Activated CD8-positive, alpha-beta memory T cell treated with anti-CD3 and anti-CD28 coated beads for 48 hours (primary cell): ENCODE measurements at places on chromosomes 1 and 21.

GRCh38 chr1:30362603-30362990 is 360.8 kb downstream of the MATN1 start:
- DNase-seq, result no peak

- no peak for DNase-seq
Observed at GRCh38 chr1:181149326-181150125, 61.0 kb downstream of the IER5 start.

- peak; percentile 68 for DNase-seq
Observed at GRCh38 chr1:109213824-109214693, at the start of gene SARS1. Gene SARS1, plus strand, starts transcription at chr1:109213918. Its CDS starts 75 bp downstream, at chr1:109213993.

GRCh38 chr1:28173980-28174297 is 2.6 kb downstream of the PTAFR start:
- no peak for DNase-seq

DNA sequence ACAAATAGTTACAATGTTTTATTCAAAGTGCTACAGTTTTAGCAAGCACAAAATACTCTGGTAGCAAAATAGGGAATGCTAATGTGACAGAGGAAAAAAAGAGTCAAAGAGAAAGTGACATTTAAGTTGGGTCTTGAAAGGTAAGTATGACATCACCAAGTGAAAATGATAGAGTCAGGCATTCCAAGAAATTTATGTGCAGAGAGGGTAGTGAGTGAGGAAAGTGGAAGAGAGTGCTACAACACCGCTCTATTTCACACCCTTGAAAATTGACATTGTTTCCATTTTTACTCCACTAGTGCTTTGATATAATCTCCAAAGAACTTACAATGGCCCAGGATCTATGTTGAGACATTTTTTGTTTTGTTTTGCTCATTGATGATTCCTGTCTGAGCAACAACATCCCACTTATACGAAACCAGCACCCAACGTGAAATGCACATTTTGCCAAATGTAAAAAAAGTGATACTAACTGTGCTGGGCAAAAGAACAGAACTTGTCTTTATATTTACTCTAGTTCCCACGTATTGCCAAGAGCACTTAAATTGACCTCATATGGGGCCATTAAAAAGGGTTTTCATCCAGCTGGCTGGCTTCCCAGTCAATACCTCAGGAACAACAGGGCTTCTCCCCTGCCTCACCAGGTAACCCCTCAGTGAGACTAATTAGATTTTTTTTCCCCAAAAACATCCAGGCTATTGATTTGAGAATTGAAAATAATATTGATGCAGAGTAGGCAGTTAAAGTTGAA is 206.3 kb upstream of the NR5A2 start:
- no peak for DNase-seq

DNA sequence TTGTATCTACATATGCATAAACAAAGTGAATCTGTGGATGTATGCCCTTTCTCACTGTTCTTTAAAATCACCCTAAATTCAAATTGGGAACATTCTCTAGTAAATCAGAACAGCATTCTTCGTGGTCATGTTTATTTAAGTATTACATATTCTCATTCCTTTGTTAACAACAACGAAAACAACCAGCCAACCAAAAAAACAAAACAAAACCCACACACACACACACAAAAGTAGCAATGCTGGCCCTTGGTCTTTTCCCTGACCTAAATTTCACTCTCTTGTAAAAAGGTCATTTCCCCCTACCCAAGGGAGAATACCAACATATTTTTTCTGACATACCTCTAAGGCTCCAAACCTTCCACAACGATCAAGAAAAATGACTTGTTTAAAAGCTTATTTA is 102.6 kb downstream of the NRIP1 start:
- DNase-seq, result no peak

DNA sequence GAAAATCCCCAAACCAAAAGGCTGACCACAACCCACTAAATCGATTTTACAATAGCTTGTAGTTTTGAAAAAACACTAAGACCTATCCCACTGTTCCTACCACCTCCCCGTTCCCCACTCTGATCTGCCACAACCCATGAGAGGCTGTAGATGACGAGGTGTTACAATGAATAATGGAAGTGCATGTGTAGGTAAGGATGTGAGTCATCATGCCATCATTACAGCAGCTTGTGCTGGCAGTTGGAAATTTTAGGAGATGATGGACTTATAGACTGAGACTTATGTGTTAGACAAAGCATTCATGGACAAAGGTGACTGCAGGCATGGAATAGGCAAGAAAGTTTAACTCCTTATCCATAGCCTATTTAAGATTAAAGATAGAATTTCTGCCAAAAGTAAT is 184.7 kb upstream of the CACYBP start:
- no peak for DNase-seq

- DNase-seq, result no peak
Observed at GRCh38 chr1:83725735-83726360, 273.1 kb downstream of the TTLL7 start.

DNA sequence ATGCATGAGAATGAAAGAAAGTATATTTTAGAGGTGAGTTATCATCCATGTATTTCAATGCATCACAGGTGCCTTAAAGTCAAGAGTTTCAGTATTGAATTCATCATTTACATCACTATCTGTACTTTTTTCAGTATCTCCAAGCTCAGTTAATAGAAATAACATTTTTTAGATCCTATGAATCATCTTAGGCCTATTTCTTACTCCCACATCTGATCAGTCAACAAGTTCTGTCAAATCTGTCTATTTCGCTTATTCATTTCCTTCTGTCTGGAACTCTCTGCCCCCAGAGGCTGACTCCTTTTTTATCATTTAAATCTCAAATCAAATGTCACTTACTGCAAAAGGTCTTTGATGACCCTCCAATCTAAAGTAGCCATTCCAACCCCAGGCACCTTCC is 295.2 kb downstream of the LRRC7 start:
- DNase-seq, result no peak

DNA sequence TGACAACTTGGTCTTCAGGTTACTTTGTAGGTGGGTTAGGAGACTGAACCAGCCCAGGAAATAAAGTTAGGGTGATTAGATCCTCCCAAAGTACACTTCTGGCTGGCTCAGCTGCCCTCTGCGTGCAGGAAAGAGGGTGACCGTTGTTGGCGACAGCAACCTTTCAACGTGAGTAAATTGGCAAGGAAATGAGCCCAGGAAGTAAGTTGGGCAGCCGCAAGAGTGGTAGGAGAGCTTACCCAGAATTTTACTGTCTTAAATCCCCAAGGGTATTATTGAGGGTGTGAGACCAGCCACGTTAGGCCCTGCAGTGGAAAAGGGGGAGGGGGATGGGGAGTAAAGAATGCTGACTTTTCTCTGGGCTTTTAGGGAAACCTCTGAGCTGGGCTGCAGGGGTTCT is 1.6 kb downstream of the TENT5C start:
- peak; percentile 18 for DNase-seq

DNA sequence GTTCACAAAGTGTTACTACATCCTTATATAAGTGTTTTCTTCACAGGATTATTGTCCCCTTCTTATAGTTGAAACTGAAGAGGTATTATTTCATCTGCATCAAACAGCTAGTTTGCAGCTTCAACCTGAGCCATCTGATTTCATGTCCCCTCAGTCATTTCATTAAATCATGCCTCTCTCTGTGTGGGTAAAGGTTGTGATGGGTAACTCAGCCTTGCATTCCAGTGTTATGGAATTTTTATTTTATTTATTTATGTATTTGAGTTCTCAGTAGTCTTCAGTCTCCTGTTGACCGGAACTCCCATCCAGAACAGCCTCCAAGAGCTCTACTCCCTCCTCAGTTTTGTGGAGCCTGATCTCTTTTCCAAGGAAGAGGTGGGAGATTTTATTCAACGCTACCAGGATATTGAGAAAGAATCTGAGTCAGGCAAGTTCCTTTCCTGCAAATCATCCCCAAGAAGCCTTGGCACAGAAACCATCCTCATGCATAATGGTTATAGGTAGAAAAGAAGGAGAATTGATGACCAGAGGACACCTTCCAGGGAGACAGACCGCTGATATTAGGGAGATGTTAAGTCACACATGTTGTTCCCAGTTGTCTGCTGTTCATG is 21.8 kb downstream of the CHD1L start:
- DNase-seq, result no peak

DNA sequence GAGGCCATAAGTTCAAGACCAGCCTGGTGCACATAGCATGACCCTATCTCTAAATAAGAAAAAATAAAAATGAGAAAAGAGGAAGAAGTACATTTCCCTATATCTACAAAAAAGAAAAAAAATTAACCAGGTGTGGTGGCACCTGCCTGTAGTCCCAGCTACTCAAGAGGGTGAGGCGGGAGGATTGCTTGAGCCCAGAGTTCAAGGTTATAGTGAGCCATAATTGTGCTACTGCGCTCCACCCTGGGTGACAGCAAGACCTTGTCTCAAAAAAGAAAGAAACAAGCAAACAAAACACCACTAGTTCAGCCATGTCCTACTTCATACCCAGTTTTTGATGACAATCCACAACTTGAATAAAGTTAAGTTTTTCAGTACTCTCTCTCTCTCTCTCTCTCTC is 30.7 kb upstream of the TDRD10 start:
- DNase-seq, result no peak

DNA sequence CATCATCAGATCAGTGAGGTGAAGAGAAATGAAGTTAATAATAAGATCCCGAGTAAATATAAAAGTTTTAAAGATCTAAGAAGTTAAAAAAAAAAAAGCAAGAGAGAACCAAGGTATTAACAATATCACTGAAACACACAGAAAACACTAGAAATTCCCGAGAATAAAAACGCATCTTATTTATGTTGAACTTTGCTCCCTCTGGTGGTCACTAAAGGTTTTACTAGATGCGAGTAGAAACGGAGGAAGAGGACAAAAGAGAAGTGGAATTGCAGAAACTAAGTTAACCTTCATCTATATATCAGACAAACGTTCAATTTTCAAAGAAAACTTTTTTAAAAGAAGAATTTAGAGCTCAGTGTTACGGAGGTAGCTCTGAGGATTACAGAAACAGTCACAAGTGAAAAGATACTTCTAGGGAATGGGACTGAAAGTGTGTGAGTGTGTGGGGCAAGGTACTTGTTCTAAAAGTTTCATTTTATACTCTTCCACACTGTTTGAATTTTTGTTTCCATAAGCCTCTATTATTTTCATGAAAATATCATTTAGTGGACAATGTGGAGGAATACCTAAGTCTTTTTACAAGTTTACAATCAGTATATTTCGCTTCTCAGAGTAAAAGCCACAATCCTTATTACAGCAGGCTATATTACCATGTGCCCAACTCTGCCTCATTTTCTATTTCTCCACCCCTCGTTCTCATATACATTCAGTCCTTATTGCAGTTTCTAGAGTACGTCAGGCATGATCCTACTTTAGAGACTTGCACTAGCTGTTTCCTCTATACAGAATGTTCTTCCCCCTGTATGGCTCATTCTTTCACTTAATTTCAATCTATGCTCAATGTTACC is 19.7 kb downstream of the ACBD6 start:
- no peak for DNase-seq

GRCh38 chr1:59238993-59239392 is 57.9 kb upstream of the FGGY start:
- no peak for DNase-seq

DNA sequence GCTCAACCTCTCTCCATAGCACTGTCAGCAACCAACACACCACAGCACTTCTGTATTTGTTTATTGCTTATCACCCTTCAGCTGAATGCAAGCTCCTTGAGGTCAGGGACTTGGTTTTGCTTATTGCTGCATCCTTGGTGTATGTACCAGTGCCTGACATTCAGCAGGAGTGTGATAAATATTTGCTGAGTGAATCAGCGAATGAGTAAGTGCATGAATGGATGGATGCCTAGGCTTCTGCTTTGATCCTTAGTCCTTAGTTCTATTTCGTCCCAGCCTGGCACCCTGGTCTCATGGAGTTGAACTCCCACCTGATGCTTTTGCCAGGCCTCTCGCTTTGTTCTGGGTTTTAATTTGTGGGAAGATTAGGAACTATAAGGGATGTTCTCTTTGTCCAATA is 88.2 kb downstream of the ZSCAN20 start:
- DNase-seq, result no peak

DNA sequence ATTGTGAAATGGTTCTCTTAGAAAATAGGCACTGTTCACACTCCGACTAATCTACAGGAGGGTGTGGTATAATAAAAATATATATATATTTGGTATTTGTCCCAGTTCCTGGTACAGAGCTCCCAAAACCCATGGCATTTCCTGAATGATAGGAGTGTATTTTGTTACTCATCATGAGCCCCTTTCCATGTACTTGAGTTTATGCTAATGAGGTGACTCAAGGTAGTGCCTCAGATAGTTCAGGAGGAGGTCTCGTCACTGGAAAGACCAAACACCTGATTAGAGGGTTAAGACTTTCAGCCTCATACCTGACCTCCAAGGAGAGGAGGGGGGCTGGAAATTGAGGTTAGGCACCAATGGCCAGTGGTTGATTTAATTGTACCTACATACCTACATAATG is 57.9 kb downstream of the TTC3 start:
- DNase-seq, result no peak

DNA sequence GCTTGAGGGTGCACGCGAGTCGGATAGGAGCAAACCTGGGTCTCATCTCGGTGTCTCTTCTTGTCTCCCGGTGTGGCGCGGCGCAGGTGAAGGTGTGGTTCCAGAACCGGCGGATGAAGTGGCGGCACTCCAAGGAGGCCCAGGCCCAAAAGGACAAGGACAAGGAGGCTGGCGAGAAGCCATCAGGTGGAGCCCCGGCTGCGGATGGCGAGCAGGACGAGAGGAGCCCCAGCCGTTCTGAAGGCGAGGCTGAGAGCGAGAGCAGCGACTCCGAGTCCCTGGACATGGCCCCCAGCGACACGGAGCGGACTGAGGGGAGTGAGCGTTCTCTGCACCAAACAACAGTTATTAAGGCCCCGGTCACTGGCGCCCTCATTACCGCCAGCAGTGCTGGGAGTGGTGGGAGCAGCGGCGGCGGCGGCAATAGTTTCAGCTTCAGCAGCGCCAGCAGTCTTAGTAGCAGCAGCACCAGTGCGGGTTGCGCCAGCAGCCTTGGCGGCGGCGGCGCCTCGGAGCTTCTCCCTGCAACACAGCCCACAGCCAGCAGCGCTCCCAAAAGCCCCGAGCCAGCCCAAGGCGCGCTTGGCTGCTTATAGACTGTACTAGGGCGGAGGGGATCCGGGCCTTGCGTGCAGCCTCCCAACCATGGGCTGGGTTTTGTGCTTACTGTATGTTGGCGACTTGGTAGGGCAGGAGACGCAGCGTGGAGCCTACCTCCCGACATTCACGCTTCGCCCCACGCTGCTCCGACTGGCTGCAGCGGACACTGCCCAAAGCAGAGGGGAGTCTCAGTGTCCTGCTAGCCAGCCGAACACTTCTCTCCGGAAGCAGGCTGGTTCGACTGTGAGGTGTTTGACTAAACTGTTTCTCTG is 5.1 kb downstream of the HLX start:
- DNase-seq, result no peak

GRCh38 chr1:178726545-178726944 is 1.5 kb downstream of the RALGPS2 start:
- no peak for DNase-seq

- no peak for DNase-seq
Observed at GRCh38 chr1:229268505-229268904, 2.4 kb upstream of the RAB4A start.

DNA sequence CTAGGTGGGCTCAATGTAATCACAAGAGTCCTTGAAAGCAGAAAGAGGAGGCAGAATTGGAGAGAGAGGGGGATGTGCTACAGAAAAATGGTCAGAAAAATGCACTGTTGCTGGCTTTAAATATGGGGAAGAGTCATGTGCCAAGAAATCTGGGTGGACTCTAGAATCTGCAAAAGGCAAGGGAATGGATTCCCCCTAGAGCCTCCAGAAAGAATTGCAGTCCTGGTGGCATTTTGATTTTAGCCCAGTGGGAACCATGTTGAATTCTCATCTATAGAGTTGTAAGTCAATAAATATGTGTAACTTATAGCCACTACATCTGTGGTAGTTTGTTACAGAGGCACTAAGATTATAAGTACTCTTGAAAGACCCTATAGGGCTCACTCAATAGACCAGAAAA is 210.3 kb downstream of the ASTN1 start:
- no peak for DNase-seq
